ENCODE measurements at places on chromosomes 5 and 9.
A peak's percentile ranks its signal among the peaks of the same experiment; 100 is the strongest.

GRCh38 chr5:114265432-114266060, 96.3 kb upstream of the KCNN2 start:
- DNase-seq: no peak

DNA sequence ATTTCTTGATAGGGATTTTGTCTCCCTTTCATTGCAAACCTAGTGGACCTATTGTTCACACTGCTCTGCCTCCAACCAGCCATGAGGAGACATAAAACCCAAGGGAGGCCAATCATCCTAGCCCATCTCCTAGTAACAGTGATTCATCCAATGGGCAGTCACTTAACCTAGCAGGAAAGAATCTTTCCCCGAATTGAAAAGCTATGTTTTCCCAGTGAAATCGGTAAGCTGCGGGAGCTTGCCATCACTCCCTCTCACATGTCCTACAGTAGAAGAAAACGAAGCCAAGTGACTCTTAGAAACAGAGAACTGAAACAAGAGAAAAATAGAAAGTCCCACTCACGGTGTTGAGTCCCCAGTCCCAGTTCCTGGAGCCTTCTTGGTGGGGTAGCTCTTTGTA, 123.3 kb downstream of the SUSD1 start:
- no peak for DNase-seq

DNA sequence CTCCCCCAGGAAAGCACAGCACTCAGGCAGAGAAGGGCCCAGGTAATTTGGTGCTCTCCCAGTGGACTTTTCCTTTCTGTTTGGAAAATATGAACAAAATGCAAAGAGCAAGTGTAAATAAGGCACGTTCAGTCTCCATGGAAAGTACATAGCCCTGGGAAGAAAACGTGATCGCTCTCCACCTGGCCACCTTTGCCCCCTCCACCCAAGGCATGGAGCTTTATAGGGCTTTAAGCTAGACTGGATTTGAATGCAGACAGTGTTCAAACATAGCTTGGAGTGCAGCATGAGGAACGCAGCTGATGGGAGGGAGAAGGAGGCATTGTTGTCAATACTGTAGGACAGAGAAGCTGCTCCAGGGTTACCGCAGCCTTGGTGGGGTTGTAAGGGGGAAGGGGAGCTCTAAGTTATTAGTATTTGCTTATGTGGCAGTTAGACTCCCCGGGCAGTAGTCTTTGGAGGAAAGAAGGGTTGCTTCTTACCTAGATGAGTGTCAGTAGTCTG, 500.2 kb downstream of the SPOCK1 start:
- DNase-seq: no peak

- DNase-seq: no peak
Measured at GRCh38 chr9:118693645-118694044, 675.6 kb downstream of the BRINP1 start.

DNA sequence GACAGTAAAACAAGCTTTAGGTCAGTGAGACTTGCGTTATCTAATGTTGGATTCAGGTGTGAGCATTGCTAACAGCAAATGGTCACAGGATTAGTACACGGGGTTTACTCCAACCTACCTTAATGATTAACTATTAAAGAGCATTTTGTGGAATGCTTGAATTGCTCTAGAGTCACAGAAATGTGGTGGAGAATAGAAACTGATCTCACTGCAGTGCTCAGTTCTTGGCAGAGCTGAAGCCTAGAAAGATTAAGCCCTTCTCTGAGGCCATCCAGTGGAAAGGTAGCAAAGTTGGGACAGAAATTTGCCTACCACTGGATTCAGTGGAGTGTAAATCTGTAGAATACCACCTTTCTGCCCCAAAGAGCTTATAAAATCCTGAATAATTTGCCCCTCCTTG, 60.9 kb downstream of the ICE1 start:
- DNase-seq: no peak

GRCh38 chr9:36623280-36623679, 50.6 kb downstream of the MELK start:
- DNase-seq: no peak

DNA sequence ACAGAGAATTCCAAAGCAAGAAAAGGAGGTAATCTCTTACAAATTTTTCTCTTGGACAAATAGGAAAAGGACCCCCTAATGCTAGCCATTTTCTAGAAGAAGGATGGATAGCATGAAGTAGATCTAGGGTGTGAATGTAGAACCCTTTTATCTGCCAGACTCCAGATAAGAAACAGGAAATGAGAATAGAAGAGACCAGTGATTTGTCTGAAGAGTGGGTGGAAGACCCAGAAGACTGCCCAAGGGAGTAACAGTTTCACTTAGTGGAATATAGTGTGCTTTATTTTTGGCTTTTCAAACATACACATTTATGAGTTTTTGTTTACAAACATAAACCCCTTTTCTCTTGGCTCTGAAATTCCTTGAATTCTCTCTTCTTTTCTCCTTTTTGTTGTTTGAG, 25.0 kb downstream of the ECM2 start:
- no peak for DNase-seq

GRCh38 chr5:33369485-33370465, 71.0 kb upstream of the TARS1 start:
- DNase-seq: peak; percentile 89

All from astrocyte of the cerebellum (primary cell).